ENCODE measurements at places on chromosomes 1 and 21.

DNA sequence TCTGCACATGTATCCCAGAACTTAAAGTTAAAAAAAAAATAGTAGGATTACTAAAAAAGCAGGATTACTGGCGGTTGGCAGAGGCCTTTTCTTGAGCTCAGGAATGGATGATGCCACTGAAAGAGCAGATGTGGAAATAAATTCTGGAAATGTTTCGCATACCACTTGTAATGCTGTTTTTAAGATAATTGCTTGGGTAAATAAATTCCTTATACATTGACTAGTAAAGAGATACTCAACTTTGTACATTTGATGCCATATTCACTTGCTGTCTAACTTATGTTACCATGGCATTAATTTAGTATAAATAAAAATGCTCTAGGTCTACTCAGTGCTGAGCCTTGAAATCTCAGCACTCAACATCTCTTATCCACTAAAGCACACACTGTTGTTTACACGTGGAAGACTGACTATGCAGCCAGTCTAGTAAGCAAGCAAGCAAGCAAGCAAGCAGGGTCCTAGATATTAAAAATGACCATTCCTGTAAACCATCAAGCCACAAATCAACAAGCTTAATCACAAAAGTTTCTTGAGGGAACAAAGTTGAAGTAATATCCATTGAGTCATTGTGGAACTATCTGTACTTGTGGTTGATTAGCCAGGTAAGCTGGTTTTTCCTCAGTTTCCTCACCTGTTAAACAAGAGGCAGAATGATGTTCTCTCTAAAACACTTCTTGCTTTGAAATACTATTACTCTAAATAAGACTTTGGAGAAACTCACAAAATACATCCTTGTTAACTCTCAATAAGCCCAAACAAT lies 1.7 kb upstream of the RASAL2 start:
- no peak for DNase-seq

DNA sequence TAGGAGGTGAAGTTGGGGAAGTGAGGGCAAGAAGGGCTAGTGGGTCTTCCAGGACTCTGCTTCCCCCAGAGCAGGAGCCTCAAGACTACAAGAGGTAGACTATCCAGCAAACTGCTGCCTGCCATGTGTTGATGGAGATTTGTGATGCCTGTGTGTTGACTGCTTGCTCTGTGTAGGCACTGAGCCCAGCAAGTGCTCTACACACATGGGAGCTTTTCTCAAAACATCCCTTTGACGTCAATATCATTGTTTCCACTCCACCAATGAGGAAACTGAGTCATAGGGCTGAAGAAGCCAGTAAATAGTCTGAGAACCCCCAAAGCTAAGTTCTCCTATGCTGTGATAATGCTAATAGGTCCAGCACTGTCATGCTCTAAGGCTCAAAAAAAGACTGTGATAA lies 207.2 kb upstream of the NFIA start:
- no peak for DNase-seq

- DNase-seq = no peak
These were observed at the start of gene GBP2 for GRCh38 chr1:89125913-89126580. Gene GBP2 (minus strand): TSS chr1:89126114. CDS start chr1:89121966, 4,148 bp downstream.

GRCh38 chr1:186798960-186799688 lies 29.6 kb upstream of the PLA2G4A start:
- no peak for DNase-seq

DNA sequence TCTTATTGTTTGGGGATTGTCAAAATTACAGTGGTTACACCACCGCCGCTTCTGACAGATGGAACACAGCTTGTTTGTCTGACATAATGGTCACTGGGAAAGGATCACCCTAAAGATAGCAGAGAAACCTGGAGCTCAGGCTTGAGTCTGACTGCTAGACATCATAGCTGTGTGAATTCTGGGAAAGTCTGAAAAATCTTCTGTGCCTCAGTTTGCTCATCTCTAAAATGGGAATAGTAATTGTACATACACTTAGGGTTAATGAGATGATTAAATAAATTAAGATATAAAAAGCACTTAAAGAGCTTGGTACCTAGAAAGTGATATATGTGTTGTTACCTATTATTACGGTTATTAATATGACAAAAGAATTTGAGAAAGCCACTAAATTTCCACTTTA lies 39.7 kb upstream of the NRIP1 start:
- DNase-seq = no peak

DNA sequence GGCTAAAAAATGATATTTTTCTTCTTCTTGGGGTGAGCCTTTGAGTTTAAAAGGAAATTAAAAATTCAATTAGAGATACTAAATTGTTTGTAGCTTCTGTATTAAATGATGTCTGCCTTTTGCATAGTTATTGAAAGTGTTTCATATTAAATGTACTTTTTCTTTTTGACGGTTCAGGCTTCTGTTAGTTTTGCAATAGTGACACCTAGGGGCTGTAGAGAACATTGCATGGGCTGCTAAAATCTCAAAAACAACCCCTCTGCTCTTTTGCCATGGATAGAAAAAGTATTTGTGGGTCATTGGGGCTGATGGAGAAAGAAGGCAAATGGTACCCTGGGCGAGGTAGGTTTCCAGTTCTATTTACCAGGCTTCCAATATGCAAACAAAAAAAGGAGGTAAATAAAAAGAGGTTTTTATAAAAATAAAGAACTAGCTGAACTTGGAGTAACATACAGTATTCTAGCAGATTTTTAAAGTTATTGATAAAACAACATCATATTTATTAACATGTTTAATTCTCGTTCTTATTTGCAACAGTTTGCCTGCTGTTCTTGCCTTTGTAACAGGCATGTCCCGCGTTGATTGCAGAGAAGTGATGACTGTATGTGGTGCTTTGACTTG lies 115.4 kb upstream of the HOOK1 start:
- peak; percentile 65 for DNase-seq

DNA sequence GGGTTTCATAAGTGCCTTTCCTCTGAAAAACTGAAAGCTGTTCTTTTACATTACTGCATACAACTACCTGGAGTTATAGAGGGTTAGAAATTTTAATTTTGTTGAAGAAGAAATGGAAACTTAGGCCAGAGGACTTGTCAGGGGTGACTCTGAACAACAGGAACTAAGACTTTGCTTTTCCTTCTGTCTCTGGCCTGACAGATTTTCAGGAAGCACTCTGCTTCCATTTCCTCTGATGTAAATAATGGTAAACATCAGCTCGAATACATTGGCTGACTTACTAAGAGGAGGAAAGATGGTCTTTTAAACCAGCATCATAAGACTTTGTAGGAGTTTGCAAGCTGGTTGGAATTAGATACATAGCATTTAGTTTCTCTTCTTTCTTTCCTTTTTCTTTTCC lies 27.1 kb upstream of the PLEKHM2 start:
- no peak for DNase-seq

GRCh38 chr1:194293851-194294405 lies 1107.5 kb upstream of the B3GALT2 start:
- DNase-seq = no peak

DNA sequence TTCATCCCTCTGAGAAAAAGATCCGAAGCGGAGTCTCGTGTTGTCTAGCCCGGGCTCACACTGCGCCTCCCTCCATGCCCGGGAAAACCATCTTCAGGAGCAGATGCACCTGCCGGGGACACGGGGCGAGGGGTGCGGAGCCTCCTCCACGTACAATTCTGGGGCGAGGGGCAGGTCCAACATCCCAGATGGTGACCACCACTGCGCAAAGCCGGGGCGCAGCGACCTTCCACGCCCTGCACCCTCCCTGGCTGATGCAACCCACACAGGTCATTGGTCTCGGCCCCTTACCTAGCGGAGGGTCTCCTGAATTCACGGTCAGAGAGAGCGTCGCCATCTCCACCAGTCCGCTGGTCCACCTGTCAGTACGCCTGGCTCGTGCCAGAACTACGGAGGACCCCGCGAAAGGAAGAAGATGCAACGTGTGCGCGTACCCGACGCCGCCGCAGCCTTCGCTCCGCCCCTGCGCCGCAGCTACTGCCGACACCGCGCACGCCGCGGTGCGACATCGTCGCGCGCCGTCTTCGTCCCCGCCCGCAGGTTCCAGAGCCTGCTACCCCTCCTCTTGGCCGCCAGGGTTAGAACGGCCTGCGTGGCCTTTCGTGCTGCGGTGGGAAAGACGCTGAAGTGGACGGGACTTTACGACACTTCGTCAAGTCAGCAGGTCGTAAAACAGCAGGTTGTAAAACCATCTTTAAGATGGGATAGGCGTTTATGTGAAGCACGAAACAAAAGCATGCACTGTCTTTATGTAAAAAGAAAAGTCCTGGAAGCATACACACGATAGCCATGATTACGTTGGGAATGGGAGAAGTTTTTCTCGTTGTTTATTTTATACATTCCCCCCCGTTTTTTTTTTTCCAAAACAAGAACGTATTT lies at the start of gene EPRS1:
Gene EPRS1, minus strand, starts transcription at position 454 of the 879 bp plus-strand sequence. Its CDS starts 117 bp downstream, at position 337.
- DNase-seq = peak; percentile 98

- no peak for DNase-seq
These were observed 197.0 kb upstream of the EDN2 start for GRCh38 chr1:41681331-41682098.

GRCh38 chr1:170886460-170886859 lies 48.9 kb upstream of the MROH9 start:
- DNase-seq = no peak
